ENCODE measurements at places on chromosomes 6 and 20.
A peak's percentile ranks its signal among the peaks of the same experiment; 100 is the strongest.

DNA sequence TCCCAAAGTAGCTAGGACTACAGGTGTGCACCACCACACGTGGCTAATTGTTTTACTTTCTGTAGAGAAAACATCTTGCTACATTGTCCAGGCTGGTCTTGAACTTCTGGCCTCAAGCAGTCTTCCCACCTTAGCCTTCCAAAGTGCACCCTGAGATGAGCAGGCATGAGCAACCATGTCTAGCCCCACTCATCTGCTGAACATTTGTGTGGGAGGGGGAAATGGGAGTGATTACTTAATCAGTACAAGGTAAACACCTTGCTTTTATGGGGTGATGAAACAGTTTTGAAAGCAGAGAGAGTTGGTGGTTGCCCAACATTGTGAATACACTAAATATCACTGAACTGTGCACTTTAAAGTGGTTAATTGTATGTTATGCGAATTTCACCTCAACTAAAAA is 5.3 kb downstream of the APMAP start:
- no peak for DNase-seq

- DNase-seq, result no peak
Measured at GRCh38 chr6:7247828-7248227, 65.2 kb downstream of the SSR1 start.

GRCh38 chr20:561437-562231 is 18.0 kb upstream of the CSNK2A1 start:
- DNase-seq, result peak; percentile 87

- DNase-seq, result no peak
Measured at GRCh38 chr6:169960886-169961611, 209.6 kb downstream of the ERMARD start.

DNA sequence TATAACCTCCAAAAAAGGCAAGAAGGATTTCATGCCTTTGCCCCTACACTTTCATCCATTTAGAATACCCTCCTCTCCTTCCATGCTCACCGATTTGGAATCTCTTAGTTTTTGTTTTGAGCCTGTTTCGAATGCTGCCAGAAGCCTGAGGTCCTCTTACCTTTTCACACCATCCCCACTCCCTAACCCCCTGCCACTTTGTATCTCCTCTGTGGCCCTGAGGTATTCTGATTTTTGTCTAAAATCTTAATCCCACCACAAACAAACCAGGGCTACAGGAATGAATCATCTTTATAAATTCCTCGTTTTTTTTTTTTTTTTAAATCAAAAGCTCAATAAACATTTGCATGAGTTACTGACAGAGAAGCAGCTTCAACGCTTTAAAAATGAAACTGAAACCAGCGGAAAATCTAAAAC is 1.6 kb upstream of the RPS12 start:
- DNase-seq, result no peak

GRCh38 chr6:113978084-113978675 is 7.2 kb upstream of the HDAC2 start:
- no peak for DNase-seq

DNA sequence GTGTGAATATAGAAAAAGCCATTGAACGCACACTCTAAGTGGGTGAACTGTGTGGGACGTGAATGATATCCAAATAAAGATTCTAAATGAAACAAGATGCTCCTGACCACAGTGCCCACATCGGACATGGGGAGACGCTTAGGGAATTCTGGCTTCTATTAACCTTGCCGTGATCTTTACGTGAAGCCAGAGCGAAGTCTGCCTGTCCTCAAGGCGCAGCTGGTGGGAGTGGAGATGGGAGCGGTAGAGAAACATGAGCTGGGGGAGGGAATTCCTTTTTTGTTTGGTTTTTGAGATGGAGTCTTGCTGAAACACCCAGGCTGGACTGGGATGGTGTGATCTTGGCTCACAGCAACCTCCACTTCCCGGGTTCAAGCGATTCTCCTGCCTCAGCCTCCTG is 46.0 kb downstream of the VSTM2L start:
- no peak for DNase-seq

GRCh38 chr6:97813889-97814567 is 531.0 kb upstream of the MMS22L start:
- no peak for DNase-seq

DNA sequence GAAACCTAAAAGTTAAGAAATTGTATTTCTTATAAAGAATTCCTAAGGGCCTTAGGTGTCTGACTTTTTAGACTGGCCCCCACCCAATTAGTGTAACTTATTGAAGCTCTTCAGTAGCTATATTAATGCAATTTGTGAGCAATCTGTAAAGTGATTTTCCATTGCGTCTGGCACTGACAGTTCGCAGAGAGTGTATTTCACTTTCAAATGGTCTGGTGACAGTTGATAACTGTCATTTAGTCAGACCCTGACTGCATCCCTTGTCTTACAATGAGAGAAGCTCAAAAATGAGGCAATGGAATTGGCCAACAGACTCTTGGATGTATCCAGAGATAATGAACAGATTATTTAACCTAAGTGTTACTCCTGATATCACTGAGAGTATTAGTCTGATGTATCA is 351.8 kb downstream of the FRK start:
- no peak for DNase-seq

GRCh38 chr6:36944650-36945049 is 9.9 kb upstream of the PI16 start:
- DNase-seq, result no peak

DNA sequence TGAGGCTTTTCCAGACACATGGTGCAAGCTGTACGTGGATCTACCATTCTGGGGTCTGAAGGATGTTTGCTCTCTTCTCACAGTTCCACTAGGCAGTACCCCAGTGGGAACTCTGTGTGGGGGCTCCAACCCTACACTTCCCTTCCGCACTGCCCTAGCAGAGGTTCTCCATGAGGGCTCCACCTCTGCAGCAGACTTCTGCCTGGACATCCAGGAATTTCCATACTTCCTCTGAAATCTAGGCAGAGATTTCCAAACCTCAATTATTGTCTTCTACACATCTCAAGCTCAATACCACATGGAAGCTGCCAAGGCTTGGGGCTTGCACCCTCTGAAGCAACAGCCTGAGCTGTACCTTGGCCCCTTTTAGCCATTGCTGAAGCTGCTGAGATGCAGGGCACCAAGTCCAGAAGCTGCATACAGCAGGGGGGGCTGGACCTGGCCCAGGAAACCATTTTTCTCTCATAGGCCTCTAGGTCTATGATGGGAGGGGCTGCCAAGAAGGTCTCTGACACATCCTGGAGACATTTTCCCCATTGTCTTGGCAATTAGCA is 11.6 kb downstream of the PDSS2 start:
- DNase-seq, result no peak

- DNase-seq, result no peak
Measured at GRCh38 chr6:87738000-87738399, 36.0 kb upstream of the AKIRIN2 start.

DNA sequence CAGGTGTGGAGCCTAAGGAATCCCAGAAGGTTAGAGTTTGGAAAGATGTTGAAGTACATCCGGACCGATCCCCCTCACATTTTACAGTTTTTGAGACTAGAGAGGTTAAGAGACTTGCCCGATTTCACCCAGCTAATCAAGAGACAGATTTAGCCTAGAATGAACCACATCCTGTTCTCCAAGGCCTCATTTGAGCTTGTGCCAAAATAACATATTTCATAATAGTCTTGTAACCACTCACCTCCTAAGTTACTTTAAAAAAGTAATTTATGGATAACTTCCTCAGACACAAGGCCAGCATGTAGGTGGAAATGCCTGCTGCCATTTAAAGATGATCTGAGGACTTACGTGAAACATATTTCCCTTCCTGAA is 39.8 kb upstream of the ARHGAP18 start:
- DNase-seq, result peak; percentile 90

GRCh38 chr6:160730911-160731310 is 28.9 kb downstream of the PLG start:
- peak; percentile 7 for DNase-seq

DNA sequence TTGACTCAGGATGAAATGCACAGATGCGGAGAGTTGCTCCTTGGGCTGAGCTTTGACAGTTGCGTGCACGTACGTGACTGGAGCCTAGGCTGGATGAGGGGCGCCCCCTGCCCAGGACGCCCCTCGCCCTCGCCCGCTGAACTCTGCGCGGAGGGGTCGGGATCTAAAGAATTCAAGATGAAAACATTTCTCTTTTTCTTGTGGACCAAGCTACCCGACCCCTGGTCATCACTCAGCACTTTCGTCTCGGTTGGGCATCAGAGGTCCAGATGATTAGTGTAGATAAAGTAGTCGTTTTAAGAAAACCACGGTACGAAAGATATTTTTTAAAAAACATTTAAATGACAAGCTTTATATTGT is 700 bp downstream of the DTD1 start:
- peak; percentile 44 for DNase-seq

All from hematopoietic multipotent progenitor cell treated with erythropoietin and hydrocortisone succinate and interleukin-3 and kit ligand, for 4 days (in vitro differentiated cells).